ENCODE measurements at places on chromosomes 3 and 15.

GRCh38 chr15:27587810-27588209, 511.3 kb downstream of the OCA2 start:
- DNase-seq: no peak

GRCh38 chr3:132396255-132396654, 21.0 kb upstream of the DNAJC13 start:
- no peak for DNase-seq

DNA sequence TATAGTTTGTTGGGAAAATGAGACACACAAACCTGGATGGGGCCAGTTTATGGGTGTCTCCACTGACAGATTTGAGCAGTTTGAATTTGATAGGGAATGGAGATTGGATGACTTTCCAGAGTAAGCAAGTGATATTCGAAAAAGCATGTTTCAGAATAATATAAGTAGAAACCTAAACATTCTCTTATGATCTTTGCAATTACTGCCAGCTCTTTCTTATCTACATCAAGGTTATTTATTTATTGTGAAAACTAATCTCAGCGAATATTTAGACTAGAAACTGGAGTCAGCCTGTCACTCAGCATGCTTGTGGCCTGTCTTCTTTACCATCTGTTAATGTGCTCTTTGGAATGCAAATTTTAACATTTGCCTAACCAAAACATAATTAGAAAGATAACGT, 57.8 kb upstream of the SPPL2A start:
- DNase-seq: no peak

GRCh38 chr3:14805961-14806537, 12.7 kb upstream of the FGD5 start:
- DNase-seq: no peak

GRCh38 chr3:25547103-25547502, 117.6 kb downstream of the TOP2B start:
- no peak for DNase-seq

GRCh38 chr3:16088496-16088895, 86.0 kb upstream of the GALNT15 start:
- DNase-seq: no peak
